Renal pelvis (tissue), 12 donors: ENCODE measurements at places on chromosomes 13 and 19. TPM values are rescaled to one million over a fixed set of nuclear protein-coding genes. Genes with fewer than 3 reads are reported as not detected.

WDR88 gene
- 0.87 TPM for polyA plus RNA-seq

TMEM150B gene
- 1.4 TPM for polyA plus RNA-seq

- no peak for DNase-seq
These were observed 65.6 kb downstream of the CELF5 start for GRCh38 chr19:3289971-3290569.

DNA sequence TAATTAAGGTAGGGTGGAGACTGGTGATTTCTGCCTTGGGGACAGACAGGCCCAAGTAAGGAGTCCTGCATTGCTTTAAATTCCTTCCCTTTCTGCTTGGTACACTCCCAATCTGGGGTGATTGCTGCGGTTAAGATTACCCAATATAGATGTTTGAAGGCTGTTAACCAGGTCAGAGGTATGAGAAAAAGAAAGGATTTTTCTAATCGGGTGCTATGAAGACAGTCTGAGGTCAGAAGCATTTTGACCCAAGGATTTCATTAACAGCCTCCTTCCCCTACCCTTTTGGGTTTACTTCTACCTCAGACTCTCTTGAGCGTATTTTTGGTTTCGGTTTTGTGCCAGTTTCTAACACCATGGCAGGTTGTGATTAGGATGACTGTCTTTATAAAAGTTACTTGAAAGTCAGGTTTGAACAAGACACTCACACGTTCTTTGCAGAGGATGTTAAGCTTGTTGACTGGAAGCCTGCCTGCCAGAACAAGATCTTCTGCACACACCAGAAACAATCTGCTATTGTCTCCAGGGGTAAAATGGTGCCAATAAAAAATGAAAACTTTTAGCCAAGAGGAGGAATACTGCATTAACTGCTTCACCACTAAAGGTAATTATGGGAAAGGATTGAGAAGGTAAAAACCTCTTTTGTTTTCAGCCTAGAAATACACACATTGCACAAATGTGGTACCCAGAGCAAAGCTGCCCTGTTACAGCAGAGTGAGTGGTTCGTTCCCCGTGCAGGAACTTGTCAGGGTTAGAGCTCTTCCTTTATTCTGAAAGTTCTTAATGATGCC, 108.8 kb downstream of the NDFIP2 start:
- DNase-seq, result no peak

DNA sequence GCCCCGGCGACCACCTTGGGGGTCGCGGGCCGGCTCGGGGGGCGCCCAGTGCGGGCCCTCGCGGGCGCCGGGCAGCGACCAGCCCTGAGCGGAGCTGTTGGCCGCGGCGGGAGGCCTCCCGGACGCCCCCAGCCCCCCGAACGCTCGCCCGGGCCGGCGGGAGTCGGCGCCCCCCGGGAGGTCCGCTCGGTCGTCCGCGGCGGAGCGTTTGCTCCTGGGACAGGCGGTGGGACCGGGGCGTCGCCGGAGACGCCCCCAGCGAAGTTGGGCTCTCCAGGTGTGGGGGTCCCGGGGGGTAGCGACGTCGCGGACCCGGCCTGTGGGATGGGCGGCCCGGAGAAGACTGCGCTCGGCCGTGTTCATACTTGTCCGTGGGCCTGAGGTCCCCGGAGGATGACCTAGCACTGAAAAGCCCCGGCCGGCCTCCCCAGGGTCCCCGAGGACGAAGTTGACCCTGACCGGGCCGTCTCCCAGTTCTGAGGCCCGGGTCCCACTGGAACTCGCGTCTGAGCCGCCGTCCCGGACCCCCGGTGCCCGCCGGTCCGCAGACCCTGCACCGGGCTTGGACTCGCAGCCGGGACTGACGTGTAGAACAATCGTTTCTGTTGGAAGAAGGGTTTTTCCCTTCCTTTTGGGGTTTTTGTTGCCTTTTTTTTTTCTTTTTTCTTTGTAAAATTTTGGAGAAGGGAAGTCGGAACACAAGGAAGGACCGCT, 729 bp downstream of the STK11 start:
- no peak for DNase-seq

- no peak for DNase-seq
These were observed 545.8 kb downstream of the LIG4 start for GRCh38 chr13:107669391-107669993.

DNA sequence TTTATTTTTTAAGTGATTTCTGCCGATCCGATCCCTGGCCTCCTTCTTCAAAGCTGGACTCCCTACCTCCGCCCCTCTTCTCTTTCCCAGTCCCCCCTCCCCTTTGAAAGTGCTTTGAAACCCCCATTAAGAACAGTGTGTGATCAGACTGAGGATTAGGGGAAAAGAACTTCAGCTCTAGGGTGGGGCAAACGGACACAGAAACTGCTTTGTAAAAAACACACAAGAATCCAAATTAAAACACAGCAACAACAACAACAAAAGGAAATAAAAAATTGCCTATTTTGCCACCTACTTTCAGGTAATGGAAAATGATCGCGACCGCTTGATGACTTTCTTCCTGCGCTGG, 1.4 kb downstream of the SPRY2 start:
- DNase-seq, result peak; percentile 57

DNA sequence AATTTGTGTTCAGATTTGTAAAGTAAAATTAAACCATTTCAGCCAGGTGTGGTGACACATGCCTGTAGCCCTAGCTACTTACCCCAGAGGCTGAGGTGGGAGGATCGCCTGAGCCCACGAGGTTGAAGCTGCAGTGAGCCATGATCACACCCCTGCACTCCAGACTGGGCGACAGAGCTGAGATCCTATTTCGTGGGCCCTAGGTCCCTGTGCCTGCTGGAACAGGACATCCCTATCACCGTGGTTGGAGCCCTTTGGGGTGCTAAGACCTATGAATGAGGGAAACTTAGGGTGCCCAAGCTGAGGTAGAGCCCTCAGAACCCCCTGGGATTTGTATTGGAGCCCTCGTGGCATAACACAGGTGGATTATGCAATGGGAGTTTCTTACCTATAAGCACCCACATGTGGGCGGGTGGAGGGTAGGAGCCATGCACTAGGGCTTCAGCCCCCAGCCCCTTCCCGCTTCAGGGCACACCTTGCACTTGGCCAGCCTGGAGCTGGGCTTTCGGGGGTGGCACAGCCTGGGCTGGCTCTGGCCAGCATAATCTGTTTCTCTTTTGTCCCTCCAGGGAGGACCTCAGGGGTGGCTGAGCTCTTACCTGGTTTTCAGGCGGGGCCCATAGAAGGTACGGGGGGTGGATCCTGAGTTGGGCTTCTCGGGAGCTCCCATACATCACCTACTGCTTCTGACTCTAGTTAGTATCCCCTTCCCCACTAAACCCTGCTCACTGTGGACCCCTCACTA, 7.2 kb upstream of the USF2 start:
- no peak for DNase-seq

- no peak for DNase-seq
These were observed 542.8 kb upstream of the PCDH9 start for GRCh38 chr13:67772807-67773453.

GRCh38 chr13:92418818-92419412, 807.7 kb upstream of the GPC6 start:
- no peak for DNase-seq
